Vagina (tissue), 2 donors: ENCODE measurements at places on chromosomes 3 and 15.

GRCh38 chr3:173399044-173399443 lies 1.5 kb downstream of the NLGN1 start:
- no peaks in the 10 kb centered on the region for H3K27me3 ChIP-seq
- no peaks in the 10 kb centered on the region for H3K36me3 ChIP-seq
- DNase-seq, result no peak
- H3K4me3 ChIP-seq, result no peak overlapping the region

- no peak overlapping the region for H3K27ac ChIP-seq
- H3K4me1 ChIP-seq, result peaks cover 32% of the 10 kb centered on the region
- H3K27me3 ChIP-seq, result no peaks in the 10 kb centered on the region
- DNase-seq, result no peak
Observed at GRCh38 chr15:43107751-43108150, 1.9 kb upstream of the UBR1 start.

GRCh38 chr15:100337096-100338044 lies 4.4 kb downstream of the ADAMTS17 start:
- H3K36me3 ChIP-seq, result no peaks in the 10 kb centered on the region
- no peak for DNase-seq
- no peaks in the 10 kb centered on the region for H3K27me3 ChIP-seq
- no peak overlapping the region for H3K4me3 ChIP-seq
- no peak overlapping the region for H3K27ac ChIP-seq
- H3K4me1 ChIP-seq, result peaks cover 10% of the 10 kb centered on the region

DNA sequence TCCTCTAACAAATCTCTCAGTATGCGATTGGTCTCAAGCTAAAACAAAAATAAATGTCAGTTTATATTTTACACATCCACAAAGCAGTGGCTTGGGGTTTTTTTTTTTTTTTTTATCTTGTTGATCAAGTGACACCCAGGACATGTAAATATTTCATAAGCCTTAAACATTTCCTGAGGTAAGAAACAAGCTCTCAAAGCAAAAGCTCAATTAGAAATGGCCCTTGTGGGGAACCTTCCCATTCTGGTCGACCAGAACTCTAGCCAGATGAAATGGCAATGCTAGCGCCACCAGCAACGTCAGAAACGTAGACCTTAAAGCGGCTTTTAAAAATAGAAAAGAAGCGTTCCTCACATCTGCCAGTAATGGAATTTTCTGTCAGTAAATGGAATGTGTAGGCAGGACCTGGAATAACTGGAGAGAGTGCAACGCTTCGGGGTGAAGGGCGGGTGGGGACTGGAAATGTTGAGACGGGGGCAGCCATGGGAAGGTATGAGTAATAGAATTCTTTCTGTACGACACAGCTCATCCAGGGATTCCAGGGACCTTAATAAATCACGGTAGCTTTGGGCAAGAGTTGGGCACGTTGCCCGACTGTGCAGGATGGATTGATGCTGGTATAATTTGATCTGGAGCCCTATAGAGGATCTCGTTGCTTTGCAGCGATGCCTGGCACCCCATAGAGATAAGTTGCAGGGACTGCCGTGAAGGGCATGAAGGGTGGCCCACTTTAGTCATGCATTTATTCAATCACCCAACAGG lies 44.4 kb downstream of the BTD start:
- no peaks in the 10 kb centered on the region for H3K36me3 ChIP-seq
- H3K4me1 ChIP-seq, result peaks cover 25% of the 10 kb centered on the region
- H3K27me3 ChIP-seq, result no peaks in the 10 kb centered on the region
- peak overlapping the region; percentile 82 for H3K27ac ChIP-seq
- H3K4me3 ChIP-seq, result no peak overlapping the region

DNA sequence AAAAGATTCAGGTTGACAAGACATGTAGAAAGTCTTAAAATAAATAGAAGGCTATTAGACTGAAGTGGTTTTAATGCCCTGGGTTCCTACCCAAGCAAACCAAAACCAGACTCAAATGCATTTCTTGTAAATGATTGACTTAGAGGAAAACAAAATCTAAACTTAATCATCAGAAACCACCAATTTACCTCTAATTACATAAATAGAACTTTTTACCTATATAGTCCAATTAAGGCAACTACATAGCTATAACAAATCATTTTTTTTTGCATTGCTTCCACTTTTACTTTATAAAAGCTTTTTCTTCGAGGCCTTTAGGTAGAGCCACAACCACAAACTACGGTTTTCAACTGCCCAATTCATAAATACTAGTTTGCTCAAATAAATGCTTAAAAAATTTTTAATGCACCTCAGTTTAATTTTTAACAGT lies 231.3 kb upstream of the ARHGEF26 start:
- no peaks in the 10 kb centered on the region for H3K36me3 ChIP-seq
- H3K4me3 ChIP-seq, result no peak overlapping the region
- H3K4me1 ChIP-seq, result no peaks in the 10 kb centered on the region
- no peak for DNase-seq

DNA sequence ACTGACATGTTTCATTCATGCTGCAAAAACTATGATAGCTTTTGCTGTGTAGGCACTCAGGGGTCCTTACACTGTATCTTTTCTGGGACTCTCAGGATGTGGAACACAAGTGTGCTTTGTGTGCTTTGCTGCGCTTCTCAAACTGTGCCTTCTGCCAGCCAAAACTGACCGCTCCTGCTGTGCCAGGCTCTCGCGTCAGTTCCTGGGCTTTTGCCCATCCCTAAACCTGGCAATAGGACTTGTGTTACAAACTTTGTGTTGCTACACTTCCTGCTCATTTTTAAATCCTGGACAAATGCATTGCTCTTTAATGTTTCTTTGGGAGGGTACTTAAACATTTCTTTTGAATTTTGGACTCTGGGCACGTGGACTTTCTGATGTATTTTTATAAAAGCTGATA lies 60.3 kb downstream of the DIPK2A start:
- no peak overlapping the region for H3K4me3 ChIP-seq
- no peaks in the 10 kb centered on the region for H3K4me1 ChIP-seq
- no peak overlapping the region for H3K27ac ChIP-seq

DNA sequence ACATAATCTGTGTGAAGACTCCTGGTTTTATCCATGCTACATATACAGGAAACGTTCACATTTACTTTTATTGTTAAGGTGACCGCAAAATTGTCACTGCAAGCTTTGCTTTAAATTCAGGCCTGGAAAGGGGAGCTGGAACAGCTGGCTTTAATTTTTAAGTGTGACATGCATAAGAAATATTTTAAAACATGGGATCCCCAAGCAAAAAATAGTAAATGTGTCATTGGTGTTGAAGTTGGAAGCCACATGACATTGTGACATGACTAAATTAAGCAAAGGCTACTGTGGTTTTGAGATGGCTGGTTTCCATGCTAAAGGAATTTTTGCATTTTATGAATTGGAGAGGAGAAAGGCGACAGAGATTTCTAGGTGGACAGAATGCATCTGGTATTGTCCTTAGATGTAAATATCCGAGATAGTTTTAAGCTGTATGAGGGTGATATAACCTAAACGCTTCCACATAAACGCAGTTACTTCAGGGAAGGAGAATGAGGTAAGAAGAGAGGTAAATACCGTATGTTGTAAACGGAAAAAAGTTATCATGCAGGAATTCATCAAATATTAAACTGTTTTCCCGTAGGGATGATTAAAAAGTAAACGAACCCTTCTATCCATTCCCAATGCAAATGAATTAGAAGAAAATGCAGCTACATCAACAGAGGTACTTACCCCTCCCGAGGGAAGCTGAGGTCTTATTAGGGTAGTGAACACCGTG lies 927 bp upstream of the FYTTD1 start:
- H3K27ac ChIP-seq, result peak overlapping the region; percentile 98
- peaks cover 28% of the 10 kb centered on the region for H3K4me1 ChIP-seq
- no peak for DNase-seq
- H3K36me3 ChIP-seq, result no peaks in the 10 kb centered on the region
- H3K27me3 ChIP-seq, result no peaks in the 10 kb centered on the region

DNA sequence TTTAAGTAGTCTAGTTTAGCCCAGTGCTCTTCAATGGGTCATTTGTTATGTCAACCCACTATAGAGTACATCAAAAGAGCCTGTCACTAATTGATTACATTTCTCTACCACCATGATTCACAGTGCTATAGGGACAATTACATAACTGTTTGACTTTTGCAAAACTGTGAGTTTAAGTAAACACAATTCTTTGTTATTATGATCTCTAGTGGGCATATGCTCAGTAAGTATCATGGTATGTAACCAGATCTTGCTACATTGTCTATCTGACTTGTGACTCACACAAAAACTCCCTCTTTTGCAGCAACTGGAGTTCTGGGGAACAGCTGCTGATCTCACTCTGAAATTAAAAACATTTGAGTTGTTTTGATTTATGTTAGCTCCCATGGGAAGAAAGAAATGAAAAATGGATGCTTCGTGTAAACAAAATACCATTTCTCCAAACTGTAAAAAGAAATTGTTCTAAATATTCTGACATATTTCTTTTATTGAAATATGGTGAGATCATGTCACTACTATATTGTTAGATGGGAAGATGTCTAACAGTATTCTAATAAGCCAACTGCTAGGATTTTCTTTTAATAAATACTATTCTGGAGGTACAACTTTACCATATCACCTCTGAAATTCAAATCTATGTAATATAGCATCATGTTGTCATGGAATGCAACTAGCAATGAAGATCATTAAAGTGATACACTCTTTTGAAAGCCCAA lies 470.4 kb downstream of the ROBO1 start:
- no peaks in the 10 kb centered on the region for H3K36me3 ChIP-seq
- H3K27me3 ChIP-seq, result no peaks in the 10 kb centered on the region
- DNase-seq, result no peak
- no peak overlapping the region for H3K4me3 ChIP-seq
- no peaks in the 10 kb centered on the region for H3K4me1 ChIP-seq

- H3K4me1 ChIP-seq, result no peaks in the 10 kb centered on the region
- no peaks in the 10 kb centered on the region for H3K27me3 ChIP-seq
- H3K4me3 ChIP-seq, result no peak overlapping the region
Observed at GRCh38 chr3:161355508-161355907, 15.8 kb downstream of the SPTSSB start.

- no peak overlapping the region for H3K27ac ChIP-seq
- H3K36me3 ChIP-seq, result no peaks in the 10 kb centered on the region
- H3K4me3 ChIP-seq, result no peak overlapping the region
- no peaks in the 10 kb centered on the region for H3K4me1 ChIP-seq
Observed at GRCh38 chr3:161879470-161879869, 382.9 kb downstream of the OTOL1 start.

GRCh38 chr3:109136523-109136922 lies at the start of gene C3orf85:
Gene C3orf85, plus strand, starts transcription at chr3:109136719. Its CDS starts 129 bp downstream, at chr3:109136848.
- no peak within 1 kb of the TSS for H3K4me3 ChIP-seq
- H3K4me1 ChIP-seq, result no peaks in the 10 kb centered on the region
- H3K27me3 ChIP-seq, result no peaks in the 10 kb centered on the region
- DNase-seq, result no peak
- H3K27ac ChIP-seq, result no peak within 1 kb of the TSS

GRCh38 chr3:140470211-140470610 lies 207.7 kb upstream of the TRIM42 start:
- no peak for DNase-seq
- no peaks in the 10 kb centered on the region for H3K36me3 ChIP-seq
- no peaks in the 10 kb centered on the region for H3K27me3 ChIP-seq
- H3K4me3 ChIP-seq, result no peak overlapping the region

DNA sequence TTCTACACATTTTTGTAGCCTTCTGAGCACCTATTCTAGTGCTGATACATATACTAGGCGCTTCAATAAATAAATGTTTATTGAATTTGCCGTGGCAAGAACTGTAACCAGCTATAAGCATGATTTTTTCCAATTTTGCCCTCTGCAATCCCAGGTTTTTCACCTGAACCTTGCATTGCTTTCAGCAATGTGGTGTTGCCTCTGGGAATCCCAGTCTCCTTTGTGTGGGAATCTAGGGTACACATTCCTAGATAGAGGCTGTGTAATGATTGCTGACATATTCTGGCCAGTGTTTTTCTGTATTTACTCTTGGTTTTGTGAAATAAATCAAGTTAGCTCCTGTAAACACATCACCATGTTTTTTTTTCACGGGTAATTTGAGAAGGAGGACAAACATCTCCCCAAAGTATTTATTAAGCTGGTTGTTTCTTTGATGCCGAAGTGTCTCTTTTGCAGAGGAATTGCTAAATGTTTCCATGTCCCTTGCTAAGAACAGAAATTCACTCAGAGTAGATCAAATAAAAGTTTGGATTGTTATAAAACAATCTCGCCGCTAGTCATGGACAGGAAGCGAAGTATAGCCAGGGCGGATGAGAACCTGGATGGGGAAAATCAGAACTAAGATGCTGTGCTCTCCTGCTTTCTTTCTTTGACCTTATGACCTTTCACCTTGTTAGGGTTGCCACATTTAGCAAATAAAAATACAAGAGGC lies 1.2 kb downstream of the CFAP91 start:
- H3K36me3 ChIP-seq, result no peaks in the 10 kb centered on the region
- peaks cover 14% of the 10 kb centered on the region for H3K4me1 ChIP-seq
- DNase-seq, result no peak

GRCh38 chr3:80734483-80734882 lies 966.7 kb upstream of the ROBO1 start:
- no peaks in the 10 kb centered on the region for H3K4me1 ChIP-seq
- DNase-seq, result no peak
- H3K4me3 ChIP-seq, result no peak overlapping the region
- H3K36me3 ChIP-seq, result no peaks in the 10 kb centered on the region
- no peaks in the 10 kb centered on the region for H3K27me3 ChIP-seq
